ENCODE measurements at places on chromosomes 3 and 15.

DNA sequence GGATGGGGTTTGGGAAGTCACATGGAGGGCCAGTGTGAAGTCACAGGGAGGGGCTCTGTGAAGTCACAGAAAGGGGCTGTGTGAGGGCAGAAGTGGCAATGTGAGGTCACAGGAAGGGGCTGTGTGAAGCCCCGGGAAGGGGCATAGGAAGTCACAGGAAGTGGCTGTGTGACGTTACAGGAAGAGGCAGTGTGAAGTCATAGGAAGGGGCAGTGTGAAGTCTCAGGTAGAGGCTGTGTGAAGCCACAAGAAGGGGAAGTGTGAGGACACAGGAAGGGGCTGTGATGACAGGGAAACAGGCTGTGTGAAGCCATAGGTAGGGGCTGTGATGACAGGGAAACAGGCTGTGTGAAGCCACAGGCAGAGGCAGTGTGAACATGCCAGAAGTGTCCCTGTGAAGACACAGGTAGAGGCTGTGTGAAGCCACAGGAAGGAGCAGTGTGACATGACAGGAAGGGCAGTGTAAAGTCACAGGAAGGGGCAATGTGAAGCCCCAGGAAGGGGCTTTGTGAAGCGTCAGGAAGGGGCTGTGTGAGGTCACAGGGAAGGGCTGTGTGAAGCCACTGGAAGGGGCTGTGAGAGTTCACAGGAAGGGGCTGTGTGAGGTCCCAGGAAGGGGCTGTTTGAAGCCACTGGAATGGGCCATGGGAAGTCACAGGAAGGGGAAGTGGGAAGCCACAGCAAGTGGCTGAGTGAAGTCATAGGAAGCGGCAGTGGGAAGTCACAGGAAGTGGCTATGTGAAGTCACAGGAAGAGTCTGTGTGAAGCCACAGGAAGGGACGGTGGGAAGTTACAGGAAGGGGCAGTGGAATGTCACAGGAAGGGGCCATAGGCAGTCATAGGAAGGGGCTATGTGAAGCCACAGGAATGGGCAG is 37.1 kb downstream of the GASK1A start:
- DNase-seq = no peak

DNA sequence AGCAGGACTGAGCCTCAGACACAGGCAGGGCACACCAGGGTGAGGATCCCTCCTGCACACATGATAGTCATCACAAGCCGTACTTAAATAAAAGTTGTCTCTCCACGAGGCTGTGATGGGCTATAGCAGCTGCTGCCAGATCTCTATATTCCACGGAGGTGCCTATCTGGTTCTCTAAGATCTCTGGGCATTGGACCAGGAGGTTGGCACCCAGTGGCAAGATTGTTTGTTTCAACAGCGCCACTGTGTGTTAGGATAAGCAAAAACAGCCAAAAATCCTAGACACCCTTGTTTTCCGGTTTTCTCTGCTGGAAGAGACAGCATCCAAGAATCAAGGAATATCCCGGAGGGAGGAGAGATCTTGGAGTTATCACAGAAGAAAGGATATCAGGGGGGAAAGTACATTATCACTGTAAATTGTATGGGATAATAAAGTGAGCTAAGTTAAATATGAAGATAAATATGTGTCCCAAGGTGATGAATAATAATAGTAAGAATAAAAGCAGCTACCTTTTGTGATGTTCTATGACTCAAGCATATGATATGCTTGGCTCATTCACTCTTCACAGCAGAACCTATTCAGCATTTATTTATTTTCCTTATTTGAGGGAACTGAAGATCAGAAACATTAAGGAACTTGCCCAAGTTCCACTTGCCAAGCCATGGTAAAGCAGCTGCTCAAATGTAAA is 90.6 kb upstream of the AKAP13 start:
- DNase-seq = no peak

GRCh38 chr3:129263161-129263910 is 13.9 kb downstream of the COPG1 start:
- no peak for DNase-seq

DNA sequence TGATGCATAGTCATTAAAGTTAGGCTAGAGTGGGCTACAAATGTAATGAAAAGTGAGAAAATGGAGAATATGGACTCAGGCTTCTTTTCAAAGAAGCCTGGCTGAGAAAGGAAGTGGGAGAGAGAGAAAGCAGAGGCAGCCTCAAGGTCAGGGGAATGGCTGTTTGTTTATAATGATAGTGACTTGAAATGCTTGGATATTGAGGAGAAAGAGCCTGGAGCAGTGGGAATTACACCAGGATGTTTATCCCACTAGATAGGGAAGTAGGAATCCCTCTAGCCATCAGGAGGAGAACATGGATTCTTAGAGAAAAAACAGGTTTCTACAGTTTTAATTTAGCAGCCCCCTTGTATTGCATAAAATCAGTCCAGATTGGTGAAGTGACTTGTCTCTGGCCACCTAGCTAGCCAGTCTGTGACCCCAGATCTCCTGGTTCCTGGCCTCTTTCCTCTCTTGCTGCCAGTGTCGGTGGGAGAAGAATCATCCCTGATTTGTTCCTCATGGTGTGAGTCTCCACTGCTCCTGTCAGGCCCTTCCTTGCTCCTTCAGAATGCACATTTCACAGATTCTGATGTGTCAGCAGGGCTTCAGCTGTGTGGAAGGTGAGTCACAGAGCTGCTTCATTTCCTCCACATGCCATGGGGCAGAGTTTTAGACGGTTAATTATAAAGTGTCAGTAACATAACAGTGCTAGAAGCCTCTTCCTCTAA is 32.9 kb downstream of the SEMA6D start:
- no peak for DNase-seq

- DNase-seq = no peak
Observed at GRCh38 chr3:132800958-132801357, 78.7 kb upstream of the NPHP3 start.

DNA sequence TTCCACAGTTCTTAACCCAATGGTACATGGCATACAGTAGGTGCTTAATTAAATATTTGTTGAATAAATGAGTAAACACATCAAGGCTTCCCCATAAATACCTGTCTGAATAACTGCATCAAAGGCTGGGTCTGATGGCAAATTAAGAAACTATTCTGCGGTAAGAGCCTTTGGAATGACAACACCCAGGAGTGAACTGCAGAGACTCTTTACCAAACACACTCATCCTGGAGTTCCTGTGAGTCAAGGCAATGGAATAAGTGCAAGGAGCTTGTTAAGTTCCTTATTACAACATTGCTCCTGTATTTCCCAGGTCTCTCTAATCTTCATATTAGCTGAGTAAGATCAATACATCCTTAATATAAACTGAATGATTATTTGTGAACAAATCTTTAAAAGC is 119.9 kb upstream of the STT3B start:
- no peak for DNase-seq

DNA sequence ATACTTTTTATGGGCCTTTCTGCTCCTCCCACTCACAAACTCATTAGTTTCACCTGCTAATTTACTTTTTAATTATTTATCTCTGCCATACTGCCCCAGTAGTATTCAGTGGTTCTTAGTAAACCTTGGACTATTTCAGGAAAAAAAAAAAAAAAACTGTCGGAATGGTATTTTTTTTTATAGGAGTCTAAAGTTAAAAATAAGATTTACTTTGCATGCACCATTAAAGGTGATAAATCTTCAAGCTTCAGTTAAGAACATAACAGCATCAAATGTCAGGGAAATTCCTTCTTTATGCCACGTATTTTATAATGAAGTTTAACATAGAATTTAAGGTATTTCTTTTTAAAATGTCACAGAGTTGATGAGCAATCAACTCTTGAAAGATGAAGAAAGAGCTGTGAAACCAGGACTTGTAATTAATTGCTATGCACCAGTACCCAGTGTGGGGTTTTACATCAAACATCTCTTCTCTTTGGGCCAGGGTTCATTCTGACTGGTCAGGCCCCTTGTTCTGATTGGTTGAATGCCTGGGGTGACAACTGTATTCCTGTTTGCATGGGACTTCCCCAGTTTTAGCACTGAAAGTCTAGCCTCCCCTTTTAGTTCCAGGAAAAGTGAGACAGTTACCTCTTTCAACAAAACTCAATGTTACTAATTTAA is 40.3 kb upstream of the PTPRG start:
- DNase-seq = no peak

- DNase-seq = no peak
Observed at GRCh38 chr3:14784087-14784681, 34.6 kb upstream of the FGD5 start.

- no peak for DNase-seq
Observed at GRCh38 chr3:14274612-14274936, 96.0 kb downstream of the LSM3 start.

DNA sequence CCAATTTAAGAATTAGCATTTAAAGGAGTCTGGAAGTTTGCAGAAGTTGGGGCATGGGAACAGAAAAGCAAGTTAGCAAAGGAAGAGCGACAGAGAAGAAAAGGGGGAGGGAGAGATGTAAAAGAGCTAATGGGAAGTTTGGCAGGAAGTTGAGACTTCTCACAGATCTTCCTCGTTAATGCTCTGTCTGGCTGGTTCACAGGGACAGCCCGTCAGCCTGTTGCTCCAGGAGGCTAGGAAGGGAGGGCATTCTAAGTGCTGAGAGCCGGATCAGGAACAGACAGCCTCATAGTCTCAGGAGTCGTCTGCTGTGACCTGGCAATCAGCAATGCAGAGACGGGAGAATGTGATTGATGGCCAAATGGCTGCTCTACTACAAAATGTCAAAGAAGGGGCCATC is 150.3 kb downstream of the AGBL1 start:
- no peak for DNase-seq

DNA sequence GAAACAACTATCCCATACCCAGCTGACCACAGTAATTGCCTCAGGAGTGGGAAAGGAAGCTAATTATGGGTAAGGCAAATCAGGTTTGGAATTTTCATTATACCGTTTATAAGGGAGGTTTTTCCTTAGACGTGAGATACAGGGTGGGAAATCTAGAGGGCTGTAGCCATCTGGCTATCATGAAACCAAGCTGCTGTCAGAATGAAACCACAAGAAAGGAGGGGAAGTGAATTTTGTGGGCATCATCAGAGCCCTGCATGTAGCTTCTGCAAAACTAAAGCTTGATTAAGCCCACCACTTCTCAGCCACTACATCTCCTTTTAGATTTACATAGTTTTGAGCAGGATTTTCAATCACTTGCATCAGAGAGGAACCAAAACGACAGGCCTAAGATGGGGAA is 893.5 kb downstream of the TUSC7 start:
- no peak for DNase-seq

- no peak for DNase-seq
Observed at GRCh38 chr3:48405343-48405881, 24.5 kb downstream of the PLXNB1 start.

DNA sequence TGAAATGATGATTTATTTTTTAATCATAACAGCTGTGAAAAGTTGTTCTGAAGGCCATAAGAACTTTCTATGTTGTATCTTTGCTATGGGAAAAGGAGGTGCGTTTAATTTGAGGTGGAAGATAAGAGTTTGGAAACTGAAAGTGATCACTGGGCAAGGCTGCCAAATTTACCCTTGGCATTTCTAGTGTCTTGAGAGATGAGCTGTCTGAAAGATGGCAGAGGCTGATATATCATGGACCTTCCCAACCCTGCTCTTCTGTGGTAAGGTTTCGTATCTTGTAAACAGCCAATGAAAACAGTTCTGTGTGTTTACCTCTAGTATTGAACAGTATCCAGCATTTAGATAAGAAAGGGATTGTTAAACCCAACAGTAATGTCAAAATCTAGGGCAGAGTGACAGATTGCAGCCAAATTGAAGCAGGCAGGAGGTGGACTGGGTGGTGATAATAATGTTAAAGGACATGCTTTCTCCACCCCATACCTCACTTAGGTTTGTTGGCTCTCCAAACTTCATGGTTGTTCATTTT is 15.8 kb upstream of the NFKBIZ start:
- peak; percentile 62 for DNase-seq

DNA sequence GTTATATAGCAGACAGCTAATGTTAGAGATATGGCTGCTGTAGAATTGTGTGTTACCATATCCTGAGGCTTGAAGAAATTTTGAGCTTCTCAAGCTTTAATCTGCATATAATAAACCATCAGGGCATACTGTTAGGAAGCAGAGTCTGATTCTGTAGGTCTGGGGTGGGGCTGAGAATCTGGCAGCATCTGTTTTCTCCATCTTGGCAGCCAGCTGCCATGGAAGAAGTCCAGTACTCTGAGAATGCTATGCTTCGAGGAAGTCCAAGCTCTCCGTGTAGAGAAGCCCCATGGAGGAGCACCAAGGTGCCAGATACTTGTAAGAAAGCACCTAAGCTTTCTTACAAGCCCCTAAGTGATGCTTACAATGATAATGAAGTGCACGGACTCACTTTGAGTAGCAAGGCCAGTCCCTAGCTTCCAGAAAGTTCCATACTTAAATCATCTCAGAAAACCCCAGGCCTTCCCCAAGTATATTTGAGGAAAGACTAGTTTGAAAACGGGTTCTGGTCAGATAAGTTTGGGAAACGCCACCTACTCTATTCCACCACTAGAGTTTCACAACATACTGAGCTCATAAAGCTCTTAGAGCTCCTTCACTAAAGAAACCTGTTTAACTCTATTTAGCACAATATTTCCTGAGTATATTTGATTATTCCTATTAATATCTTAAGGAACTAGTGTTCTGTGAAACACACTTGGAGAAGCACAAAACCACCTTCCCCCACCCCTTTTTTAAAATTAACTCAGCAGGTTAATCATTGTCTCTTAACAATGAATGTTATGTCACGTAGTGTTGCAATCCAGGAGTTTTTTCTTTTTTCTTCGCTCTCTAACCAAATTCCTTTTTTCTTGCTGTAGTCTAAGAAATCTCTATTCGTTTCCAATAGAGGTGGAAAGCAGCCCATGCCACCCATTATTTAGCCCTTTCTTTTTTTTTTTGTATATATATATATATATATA is 59.9 kb upstream of the RASGRP1 start:
- no peak for DNase-seq

DNA sequence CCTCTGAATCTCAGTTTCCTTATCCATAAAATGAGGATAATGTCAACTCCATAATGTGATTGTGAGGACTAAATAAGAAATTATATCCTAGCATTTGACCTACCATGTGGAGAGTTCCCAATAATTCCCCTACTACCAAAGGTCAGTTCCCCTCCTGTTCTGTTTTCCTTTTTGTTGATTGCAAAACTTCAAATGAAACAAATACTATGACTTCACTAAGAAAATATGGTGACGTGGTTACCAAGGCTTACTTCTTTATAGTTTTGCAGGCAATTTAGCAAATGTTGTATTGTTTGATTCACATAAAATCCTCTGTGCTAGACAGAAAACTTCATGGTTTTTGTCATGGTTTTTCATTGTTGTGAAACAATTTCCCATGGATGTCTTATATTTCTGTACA is 153.8 kb upstream of the RORA start:
- DNase-seq = no peak

- no peak for DNase-seq
Observed at GRCh38 chr3:10321630-10322351, 879 bp upstream of the SEC13 start.

- DNase-seq = no peak
Observed at GRCh38 chr3:27097182-27097581, 272.0 kb downstream of the NEK10 start.

GRCh38 chr3:122101646-122102045 is 46.5 kb downstream of the CD86 start:
- peak; percentile 81 for DNase-seq

Measured in T-helper 2 cell (primary cell).